ENCODE measurements at places on chromosomes 16 and 17.

DNA sequence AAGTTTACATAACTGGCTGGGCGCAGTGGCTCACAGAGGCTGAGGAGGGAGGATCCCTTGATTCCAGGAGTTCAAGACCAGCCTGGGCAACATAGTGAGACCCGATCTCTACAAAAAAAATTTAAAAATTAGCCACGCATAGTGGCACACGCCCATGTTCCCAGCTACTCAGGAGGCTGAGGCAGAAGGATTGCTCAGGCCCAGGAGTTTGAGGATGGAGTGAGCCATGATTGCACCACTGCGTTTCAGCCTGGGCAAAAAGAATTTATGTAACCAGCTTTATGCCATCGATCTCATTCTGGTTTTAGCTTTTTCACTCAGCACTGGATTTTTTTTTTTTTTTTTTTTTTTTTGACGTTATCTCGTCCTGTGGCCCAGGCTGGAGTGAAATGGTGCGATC lies 9.1 kb upstream of the CD300E start:
- DNase-seq, result no peak

DNA sequence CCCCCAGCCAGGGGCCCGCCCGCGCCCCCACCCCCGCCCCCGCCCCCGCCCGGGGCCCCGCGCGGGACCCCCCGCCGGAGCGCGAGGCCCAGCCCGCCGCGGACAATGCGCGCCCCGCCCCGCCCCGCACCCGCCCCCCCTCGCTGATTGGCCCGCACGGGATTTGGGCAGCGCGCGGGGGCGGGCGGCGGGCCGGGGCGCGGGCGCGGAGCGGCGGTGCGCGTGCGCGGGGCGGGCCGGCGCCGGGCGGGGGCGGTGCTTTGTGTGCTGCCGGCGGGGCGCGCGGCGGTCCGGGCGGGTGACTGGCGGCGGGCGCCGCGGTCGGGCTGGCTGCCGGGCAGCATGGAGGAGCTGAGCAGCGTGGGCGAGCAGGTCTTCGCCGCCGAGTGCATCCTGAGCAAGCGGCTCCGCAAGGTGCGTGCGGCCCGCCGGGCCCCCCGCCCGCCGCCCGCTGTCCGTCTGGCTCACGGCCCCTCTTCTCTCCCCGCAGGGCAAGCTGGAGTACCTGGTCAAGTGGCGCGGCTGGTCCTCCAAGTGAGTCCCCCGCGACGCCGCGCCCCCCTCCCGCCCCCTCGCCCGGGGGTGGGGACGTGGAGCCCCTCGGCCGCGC lies at the start of gene CBX2:
TSS of gene CBX2 (plus strand) at position 255 of the 610 bp plus-strand sequence. CDS start at position 343, 88 bp downstream.
- DNase-seq, result peak; percentile 76

DNA sequence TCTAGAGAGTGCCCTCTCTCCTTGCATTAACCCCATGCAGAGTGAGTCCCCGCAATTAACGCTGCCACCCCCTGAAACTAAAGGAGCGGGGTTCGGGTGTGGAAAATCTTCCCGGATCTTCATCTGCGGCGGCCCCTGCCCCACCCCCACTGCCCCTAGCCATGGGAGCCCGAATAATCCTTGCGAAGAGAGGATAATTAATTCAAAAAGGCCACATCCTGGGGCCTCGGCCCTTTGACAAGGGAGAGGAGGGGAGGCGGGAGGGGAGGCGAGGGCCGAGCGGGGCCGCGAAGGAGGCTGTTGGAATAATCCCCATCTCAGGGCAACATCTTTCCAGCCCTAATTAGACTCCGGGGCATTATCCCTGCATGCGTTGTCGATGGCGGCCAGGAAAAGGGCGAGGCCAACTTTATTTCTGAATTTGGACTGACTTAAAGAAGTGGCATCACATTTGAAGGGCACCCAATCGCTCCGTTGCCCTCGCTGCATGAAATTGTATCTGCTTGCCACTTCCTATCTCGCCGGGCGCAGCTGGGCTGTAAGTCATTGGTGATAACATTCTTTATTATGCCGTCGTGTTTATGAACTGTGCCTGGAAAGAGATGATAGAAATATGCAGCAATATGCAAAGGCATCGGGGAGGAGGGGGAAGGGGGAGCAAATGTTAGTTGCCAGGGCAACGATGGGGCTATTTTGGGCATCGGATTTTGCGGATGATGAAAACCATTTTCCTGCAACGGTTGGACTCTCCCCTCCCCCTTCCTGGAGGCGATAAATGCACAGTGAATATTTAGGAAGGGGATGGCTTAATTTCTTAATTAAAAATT lies 387.1 kb upstream of the TNRC6C start:
- no peak for DNase-seq

DNA sequence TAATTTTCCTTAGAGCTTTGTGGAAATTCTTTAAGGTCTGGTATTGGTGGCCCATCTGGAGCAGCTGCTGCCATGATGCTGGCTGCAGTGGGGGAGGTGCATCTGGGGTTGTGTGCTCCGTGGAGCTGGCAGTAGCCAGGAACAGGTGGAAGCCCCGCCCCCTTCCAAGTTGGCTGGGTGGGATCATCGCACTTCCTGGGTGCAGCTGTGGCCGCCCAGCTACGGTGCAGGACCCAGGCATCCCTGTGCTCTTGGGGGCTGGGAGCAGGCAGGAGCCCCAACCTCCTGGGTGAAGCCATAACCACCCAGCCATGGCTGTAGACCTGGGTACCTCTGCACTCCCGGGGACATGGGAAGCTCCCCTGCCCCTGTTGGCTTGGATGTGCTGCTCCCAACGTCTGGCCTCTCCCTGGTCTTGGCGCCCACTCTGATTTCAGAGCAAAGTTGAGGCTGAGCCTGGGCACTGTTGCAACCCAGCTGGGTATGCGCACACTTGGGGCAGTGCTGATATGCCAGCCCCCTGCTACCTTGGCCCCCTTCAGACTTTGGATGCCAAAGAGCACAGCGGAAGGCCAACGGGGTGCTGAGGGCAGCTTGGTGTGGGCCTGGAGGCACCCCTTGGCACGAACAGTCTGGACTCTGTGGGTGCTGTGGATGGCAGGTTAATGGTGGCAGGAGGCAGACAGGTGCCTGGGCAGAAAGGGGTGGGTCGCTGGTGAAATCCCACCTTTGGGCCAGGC lies 145.2 kb downstream of the MYO1D start:
- DNase-seq, result no peak

- DNase-seq, result no peak
Observed at GRCh38 chr17:16215965-16216316, 607 bp upstream of the NCOR1 start.

GRCh38 chr16:64590513-64590912 lies 531.4 kb downstream of the CDH11 start:
- no peak for DNase-seq

DNA sequence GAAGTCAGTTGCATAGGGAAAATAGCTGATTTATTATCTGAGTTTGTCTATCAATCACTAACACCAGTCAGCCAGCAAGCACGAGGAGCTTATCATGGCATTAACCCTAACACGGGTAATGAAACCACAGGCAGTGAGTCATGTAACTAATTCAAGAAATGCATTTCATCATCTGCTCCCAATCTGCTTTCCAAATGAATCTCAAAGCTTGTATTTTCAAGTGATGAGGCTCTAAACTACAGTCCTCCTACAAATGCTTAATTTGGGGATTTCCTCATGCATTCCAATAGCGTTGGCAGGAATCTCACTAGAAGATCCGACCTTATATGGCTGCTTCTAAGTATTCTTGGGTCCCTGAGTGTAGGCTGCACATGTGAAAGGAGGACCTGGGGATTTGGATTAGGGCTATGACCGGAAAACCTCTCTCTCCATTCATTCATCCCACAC lies 118.4 kb upstream of the HSBP1 start:
- peak; percentile 93 for DNase-seq

DNA sequence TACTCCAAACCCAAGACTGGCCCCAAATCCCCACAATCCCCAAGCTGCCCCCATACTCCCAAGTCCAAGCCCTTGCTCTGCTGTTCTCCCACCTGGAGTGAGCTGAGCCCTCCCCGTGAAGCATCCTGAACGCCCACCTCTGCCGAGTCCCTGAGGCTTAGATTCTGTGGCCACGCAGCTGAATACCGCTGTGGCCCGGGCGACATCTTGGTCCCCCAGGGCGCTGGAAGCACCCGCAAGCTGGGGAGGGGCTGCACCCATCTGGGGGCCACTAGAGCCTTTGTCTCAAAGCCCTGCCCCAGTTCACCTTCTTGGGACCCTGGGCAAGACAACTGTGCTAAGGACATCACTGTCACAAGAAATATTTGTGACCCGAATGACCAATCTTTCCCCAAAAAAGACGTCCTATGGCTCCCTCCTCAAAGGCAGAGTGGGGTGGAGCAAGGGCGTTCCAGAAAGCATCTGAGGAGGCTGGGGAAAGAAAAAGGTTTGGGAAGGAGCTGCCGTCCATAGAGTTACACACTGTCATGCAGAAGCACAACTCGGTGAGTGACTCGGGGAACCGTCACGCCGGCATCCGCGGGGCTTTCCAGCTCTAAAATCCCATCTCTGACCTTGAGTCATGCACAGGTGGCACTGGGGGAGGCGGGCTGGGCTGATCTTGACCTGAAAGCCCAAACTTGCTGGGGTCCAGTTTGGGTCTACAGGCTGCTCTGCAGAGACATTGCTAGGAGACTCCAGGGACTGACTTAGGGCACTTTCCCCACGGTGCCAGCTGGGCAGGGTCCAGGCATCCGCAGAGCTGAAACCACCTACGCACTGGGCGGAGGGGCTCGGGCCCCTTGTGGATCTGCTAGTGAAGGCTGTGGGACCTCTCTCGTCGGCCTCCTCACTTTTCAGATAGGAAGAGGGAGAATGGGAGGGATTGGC lies 6.6 kb downstream of the PTX4 start:
- peak; percentile 79 for DNase-seq

DNA sequence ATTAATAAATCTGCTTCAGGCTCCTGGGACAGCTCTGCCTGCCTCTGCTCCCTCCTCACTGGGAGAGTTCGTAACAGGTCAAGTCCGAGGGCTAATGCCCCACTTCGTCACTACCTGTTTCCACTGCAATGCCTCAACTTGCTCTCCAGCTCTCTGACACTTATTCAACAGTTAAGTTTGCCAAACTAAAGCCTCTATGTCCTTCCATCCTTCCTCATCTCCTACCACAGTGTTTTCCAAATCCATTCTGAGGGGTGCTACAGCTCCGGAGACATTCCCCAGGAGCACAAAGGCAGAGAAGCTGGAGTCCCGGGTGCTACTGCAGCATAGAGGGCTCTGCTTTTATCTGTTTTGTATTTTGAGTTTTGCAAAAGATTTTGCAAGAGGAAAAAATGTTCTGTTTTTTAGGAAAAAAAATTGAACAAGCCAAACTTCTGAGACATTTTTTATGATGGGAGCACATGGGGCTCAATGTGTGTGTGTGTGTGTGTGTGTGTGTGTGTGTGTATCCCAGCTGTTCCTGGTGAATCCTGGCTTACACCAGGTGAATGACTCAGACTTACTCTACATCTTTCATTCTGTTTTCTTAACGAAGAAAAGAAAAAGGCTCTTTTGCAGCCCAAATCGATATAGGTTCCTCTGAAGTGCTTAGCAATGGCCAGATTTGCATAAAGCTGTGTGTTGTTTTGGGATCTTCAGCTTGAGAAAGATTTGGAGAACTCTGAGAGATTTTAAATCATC lies 46.1 kb upstream of the MYOCD start:
- DNase-seq, result no peak
